ENCODE measurements at places on chromosomes 5 and 9.
A peak's percentile ranks its signal among the peaks of the same experiment; 100 is the strongest.

- DNase-seq: no peak
These were observed 15.6 kb upstream of the LVRN start for GRCh38 chr5:115946655-115947054.

- DNase-seq: no peak
These were observed 589.5 kb downstream of the IRX1 start for GRCh38 chr5:4185127-4185526.

DNA sequence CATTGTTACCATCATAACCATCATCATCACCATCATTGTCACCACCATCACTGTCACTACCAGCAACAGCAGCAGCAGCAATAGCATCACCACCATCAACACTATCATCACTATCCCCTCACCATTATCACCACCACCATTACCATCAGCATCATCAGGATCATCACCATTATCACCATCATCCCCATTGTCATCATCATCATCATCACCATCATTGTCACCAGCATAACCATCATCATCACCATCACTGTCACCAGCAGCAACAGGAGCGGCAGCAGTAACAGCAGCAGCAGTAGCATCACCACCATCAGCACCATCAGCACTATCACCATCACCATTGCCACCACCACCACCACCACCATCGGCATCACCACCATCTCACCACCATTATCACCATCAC, 48.4 kb downstream of the S1PR3 start:
- DNase-seq: no peak

DNA sequence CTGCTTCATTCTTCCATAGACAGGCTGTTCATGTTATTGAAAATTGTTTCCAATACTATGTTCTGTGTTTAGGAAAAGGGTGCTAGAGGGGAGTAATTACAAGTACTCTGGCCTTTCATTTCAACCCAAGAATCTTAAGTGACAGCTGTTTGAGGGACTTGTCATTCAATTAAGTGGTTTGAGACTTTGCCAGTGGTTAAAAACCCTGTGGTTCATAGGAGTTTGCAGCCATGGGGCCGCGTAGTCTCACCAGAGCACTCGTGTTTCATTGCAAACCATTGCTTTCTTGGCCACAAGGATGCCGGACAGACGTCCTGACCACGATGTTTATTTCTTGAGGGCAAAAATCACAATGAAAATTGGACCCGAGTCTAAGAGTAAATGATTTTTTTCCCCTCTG, 248.8 kb downstream of the NNT start:
- no peak for DNase-seq

DNA sequence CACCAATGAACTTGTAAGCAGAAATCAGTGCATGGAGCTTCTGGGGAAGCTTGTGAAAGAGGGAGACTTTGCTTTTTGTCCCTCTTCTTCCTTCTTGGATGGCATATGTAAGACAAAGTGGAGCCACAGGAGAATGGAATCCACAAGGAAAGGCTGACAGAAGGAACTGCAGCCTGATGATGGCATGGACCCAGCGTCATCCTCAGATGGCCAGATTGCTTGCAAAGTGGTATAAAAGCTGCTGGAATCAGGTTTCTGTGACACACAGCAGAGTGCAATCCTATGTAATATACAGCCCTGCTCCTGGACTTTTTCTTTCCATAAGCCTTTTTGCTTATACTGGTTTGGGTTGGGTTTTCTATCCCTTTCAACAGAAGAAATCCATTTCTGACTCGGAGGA, 31.4 kb upstream of the SPARC start:
- DNase-seq: no peak

DNA sequence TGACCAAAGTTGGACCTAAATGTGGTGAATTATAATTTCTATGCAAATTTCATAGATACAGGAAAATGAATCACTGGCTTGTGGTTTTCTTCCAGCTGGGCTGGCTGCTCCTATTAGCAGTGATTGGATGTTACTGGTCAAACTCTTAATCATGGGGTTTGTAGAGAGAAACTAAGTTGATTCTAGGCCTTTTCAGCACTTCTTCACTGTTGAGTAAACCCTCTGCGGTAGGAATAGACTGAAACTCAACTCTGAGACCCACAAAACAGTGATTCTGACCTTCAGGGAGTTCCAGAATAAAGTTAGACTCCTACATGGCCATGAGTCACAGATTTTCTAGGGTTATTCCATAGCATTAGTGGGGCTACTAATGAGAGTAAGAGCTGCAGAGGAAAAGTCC, 47.9 kb upstream of the FKTN start:
- DNase-seq: no peak

DNA sequence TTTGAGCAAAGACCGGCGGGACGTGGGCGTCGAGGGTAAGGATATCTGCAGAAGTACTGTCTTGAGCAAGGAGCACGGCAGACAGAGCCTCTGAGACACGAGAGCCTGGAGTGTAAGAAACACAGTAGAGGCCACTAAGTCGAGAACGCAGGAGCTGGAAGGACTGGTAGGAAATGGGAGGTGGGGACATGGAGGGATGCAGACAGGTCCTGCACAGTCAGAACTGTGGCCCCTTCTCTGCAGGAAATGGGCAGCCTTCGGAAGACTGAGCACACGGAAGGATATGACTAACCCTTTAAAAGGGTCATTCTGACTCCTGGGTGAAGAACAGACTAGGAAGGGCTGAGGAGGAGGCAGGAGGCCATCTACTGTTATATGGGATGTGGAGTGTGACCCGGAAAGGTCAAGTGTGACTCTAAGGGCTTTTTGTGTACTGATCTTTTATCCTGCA, 1.4 kb upstream of the CAMSAP1 start:
- no peak for DNase-seq

GRCh38 chr5:154506049-154506715, 28.2 kb upstream of the HAND1 start:
- DNase-seq: no peak

GRCh38 chr5:137201876-137202275, 297.2 kb downstream of the SPOCK1 start:
- DNase-seq: no peak

DNA sequence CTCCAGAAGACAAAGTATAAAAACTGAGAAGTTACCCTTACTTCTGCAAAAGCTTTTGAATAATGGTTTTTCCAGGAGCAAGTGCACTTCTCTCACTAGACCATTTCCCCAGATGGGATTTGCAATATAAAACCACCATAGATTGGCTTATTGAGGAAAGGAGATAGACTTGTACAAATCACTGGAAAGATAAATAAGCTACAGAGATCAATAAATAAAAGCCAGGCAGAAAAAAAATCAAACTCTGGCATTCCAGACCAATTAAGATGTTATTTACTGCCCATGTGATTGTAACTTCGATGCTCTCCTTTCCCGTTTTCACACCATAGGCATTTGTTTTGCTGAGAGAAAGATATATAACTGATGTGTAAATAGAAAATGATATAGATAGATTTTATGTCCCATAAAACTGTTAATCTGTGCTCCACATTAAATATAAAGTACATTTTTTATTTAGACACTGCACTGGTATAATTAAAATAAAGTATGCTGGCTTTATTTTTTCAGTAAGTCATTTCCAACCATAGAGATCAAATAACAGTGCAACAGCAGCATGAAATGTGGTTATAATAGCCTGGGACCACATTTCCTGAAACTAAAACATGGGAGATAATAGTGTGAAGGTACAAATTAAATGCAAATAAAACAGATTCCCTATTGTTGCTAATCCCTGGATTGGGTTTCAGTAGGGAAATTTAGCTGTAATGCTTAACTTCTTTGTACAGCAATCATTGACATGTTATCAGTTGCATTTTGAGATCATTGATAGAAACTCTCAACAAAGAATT, 177.7 kb downstream of the NR2F1-AS1 start:
- no peak for DNase-seq

DNA sequence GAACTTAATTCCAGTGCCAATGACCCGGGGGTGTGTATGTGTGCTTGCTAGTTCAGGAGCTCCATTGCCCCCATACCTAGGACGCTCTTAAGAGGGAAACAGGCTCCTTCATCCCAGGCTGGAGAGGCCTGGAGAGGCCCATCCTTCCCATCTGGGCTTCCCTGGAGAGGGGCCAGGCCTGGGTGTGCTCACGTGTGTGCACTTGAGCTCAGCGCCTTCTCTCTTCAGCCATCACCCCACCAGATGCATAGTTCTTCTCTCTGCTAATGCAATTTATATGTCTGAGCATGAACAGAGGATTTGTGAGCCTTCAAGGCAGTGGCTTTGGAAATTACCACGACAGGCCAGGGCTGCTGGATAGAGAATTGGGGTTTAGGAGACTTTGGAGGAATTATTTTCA, 48.6 kb upstream of the SHB start:
- no peak for DNase-seq

- DNase-seq: no peak
These were observed 40.8 kb downstream of the LIFR start for GRCh38 chr5:38515646-38516045.

DNA sequence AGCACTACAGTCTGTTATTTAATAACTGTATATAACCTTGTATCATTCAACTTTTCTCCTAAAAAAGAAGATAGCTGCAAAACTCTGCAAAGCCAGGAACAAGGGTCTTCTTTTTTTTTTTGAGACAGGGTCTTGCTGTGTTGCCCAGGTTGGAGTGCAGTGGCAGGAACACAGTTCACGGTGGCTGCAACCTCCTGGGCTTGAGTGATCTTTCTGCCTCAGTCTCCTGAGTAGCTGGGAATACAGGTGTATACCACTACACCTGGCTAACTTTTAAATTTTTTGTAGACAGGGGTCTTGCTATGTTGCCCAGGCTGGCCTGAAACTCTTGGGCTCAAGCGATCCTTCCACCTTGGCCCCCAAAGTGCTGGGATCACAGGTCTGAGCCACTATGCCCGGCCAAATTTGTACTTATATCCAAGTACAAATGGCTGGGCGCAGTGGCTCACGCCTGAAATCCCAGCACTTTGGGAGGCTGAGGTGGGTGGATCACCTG, 19.2 kb downstream of the RIOK2 start:
- DNase-seq: no peak

DNA sequence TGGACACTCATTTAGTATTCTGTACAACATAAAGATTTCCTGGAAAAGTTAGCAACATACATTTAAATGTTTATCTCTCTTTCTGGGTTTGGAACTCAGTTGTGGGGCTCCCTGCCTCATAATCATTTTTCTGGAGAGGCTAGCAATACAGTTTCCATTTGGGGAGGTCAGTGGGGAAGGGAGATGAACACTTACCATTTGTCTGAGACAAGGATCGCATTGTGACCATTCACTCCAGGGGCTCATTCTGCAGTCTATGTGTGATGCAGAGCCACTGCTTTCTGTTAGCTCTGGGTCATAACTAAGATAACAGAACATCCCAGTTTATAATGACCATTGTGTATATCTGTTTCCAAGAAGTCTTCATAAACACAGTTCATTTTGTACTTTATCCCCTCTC, 22.4 kb downstream of the C9 start:
- DNase-seq: no peak

- DNase-seq: peak; percentile 3
These were observed at the start of gene NIPAL4 for GRCh38 chr5:157459715-157460599. NIPAL4 (plus strand) TSS chr5:157460213; CDS start chr5:157460321, 108 bp downstream.

- no peak for DNase-seq
These were observed 43.7 kb upstream of the SLIT3 start for GRCh38 chr5:169344629-169345028.

DNA sequence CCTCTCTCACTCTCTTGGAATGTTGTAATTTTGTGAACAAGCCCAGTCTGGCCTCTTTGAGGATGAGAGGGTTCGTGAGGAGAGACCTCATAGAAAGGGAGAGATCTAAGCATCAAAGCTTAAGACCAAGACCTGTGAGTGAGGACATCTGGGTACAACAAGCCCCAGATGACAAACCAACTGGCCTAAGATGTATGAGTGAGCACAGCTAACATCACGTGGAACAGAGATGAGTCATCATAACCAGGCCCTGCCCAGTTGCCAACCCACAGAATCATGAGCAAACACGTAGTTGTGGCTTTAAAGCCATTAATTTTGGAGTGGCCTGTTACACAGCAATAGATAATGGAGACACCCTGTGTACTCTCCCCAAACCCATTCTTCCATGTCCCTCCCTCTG, 439.1 kb upstream of the KIF2A start:
- no peak for DNase-seq

GRCh38 chr5:127296321-127296720, 5.7 kb downstream of the MEGF10 start:
- DNase-seq: no peak

- DNase-seq: no peak
These were observed 29.2 kb upstream of the IL13 start for GRCh38 chr5:132628814-132629213.

- no peak for DNase-seq
These were observed 269.4 kb upstream of the IRX1 start for GRCh38 chr5:3325972-3326840.

DNA sequence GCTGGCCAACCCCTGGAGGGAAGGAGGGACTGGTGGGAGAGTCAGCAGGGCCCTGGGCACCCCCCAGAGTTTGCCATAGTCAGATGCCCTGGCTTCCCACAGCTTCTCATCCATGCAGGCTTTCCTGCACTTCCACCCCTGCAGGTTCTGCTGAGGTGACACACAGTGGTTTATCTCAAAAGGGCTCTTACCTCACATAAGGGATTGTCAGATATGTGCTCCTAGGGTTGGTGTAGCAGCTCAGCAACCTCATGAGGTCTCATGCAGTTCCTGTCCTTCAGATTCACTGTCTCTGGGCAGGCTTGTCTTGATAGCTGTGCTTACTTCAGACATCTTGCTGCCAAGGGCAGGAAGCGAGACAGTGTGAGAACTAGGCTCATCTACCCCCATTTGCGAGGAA, 143.4 kb downstream of the KDM4C start:
- DNase-seq: no peak

Measured in stimulated activated CD8-positive, alpha-beta memory T cell treated with anti-CD3 and anti-CD28 coated beads, Interleukin-15, amount 100 ng/mL, for 24 hours (primary cell).